Effector CD8-positive, alpha-beta T cell (primary cell): ENCODE measurements at places on chromosomes 6 and 20.

DNA sequence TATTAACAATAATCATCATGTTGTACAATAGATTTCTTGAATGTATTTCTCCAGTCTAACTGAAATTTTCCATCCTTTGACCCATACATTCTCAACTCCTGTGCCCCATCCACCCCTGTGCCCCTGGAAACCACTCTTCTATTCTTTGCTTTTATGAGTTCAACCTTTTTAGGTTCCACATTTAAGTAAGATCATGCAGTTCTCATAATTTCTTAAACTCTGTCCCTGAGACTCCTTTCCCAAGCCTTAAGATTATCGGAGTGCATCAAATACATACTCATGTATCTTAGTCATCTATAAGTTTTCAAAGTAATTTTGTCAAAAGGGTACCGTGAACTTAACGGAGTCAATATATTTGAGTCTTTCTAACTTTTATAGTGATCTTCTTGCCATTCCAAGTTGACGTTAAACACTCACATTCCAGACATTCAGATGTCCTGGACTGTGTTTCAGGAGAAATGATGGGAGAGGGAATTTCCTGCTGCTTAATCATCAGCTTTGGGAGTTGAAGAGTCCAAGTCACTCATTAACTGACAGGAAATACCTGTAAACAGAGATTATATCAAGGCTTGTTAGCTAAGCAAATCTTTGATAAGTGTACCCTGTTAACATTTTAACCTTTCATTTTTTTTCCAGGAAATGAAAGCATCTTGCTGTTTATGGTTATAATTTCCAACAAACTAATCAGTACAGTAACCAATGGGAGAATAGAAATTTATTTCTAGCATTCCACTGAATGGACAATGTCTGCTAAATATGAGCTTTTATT is 73.3 kb downstream of the ADGRG6 start:
- no peak for DNase-seq

GRCh38 chr20:46157625-46158024 is 39.5 kb downstream of the CD40 start:
- no peak for DNase-seq

DNA sequence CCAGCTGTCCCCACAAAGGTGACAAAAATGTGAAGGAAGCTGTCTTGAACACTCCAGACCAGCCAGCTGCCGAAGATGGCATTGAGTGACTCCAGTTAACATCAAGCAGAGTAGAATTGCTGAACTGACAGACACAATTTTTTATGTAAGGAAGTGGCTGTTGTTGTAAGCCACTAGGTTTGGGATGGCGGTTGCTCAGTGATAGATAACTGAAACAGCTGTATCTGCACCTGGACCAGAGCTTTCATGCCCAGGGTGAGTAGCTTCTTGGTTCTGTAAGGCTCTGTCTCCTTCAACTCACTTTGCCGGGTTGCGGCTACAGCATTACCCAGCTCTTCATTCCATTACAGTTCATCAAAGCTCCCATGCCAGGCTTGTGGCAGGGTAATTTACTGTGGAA is 49.7 kb upstream of the DDR1 start:
- DNase-seq = no peak

DNA sequence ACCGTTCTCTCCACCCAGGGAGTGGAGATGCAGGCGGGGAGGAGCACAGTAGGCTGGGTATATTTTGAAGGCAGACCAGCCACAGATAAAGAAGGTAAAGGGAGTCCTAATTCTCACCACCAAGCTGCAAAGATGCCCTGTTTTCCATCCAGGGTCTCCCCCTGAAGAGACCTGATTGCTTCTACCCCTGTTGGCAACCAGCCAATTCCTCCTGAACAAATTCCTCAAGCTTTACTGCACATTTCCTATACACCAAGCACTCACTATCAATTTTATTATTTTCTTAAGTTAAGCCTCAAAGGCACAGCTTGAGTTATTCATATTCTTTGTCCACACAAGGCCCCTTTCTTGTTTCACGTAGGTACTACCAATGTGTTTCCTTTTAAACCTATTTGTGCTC is 214.4 kb downstream of the EYA2 start:
- DNase-seq = no peak

GRCh38 chr20:47603260-47603659 is 101.6 kb downstream of the NCOA3 start:
- no peak for DNase-seq

DNA sequence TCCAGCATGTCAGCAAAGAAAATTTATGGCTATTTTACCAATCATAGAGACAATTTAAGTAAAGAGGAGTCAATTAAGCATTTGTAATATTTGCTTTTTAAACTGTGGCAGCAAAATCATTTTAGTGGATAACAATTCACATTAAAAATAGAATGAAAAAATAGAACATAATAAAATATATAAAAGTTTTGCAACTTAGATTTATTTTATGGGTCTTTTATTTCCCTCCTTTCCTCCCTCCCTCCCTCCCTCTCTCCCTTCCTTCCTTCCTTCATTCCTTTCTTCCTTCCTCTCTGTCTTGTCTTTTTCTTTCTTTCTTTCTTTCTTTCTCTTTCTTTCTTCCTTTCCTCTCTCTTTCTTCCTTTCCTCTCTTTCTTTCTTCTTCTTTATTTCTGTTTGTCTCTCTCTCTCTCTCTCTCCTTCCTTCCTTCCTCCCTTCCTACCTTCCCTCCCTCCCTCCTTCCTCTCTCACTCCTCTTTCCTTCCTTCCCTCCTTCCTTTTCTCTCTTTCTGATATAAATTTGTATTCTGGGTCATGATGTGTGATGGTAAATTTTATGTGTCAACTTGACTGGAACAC is 610.9 kb upstream of the CITED2 start:
- DNase-seq = no peak

DNA sequence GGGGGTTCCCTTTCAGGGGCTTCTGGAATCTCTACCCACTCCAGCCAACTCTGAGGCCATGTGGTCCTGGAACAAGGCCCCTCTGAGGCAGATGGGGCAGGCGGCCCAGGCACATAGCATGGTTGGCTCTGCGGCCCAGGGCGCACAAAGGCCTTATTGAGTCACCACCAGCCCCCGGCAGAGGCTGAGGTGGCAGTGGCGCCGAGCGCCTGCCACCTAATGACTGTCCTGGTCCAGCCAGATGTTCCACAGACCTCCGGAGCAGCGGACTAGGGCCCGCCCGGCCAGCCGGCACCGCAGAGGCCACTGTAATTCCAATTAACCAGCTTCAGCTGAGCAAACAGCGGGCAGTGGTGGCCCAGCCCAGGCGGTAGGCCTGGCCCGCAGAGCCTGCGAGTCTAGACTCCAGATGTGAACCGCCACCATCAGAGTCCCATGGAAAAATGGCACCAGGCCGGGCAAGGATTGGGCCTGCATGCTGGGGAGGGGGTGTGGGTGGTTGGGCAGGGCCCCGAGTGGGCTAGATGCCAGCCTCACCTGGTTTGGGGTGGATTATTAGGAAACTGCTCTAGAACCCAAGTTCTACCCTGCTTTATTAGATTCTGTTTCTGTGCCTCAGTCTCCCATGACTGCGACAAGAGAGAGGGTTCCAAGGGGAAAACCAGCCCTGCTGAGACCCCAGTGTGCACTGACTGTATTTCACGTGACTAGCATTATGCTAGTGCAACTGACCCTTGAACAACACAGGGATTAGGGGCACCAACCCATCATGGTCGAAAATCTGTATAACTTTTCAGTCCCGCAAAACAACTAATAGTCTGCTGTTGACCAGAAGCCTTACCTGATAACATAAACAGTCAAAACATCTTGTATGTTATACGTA is 34.1 kb upstream of the ID1 start:
- DNase-seq = no peak

GRCh38 chr6:142771162-142771561 is 173.8 kb downstream of the HIVEP2 start:
- no peak for DNase-seq

GRCh38 chr6:148883270-148883669 is 136.4 kb downstream of the UST start:
- DNase-seq = no peak

DNA sequence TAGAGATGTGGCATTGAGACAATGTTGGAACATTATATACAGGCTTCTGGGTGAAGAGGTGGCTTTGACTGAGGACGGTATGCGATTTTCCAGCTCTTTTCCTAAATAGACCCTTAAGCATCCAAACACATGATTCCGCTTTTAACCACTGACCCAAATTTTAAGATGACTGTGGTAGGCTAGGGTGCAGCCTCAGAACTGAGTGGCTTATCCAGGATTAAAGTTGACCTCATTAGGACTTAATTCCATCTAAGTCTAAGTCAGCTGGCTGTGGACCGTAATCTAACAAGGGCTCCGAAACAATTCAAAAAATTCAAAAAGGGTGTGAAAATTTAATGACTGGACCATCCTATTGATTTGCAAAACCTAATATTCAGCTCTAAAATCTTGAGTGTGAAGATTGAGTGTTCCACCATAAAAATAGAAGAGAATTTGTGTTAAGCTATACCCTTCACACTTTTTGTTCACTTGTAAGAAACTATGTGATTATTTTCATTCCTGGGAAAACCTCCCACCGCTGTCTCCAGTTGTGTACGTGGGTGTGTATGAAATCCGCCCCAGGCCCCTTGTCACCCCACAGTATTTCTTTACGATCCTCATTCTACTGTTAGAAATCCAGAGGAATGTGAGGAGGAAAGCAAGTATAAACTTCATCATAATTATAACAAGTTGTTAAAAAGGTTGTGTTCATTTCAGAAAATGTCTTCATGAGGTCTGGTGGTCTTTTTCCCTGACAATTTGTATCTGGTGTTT is 2.7 kb downstream of the PCMTD2 start:
- no peak for DNase-seq

DNA sequence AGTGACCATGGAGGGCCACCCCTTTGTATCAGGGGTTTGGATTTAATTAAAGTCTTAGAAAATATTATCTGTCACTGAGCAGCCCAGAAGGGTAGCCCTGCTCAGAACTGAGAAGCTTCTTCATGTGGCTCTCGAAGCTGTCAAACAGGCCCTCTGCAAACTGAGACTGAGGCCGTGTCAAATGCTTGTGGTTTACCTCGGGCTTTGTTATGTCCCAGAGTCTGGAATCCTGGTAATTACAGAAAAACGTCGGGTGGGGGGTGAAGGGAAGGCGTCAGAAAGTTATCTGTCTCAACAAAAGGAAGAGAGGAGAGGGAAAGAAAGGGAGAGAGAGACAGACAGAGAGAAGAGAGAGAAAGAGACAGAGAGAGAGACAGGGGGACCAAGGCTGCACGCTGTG is 200.8 kb downstream of the BMP7 start:
- no peak for DNase-seq

GRCh38 chr6:112241820-112242429 is 12.4 kb downstream of the LAMA4 start:
- DNase-seq = no peak

DNA sequence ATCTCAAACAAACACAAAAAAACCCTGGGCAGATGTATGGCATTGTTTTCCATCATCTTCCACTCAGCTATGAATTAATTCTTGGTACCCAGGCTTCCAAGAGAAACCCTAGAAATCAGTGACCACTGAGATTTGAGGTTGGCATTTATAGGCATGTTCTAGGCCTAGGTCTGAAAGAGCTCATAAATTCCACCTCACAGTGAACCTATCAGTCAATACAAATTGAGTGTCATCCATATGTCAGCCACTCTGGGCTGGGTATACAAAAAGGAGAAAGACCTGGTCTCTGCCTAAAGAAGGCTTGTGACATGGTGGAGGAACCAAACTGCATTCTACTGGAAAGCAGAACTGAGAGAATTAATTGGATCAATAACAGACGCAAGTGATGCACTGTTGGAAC is 30.2 kb downstream of the C20orf173 start:
- DNase-seq = no peak

- DNase-seq = no peak
These were observed 43.9 kb upstream of the SRF start for GRCh38 chr6:43127180-43127579.

DNA sequence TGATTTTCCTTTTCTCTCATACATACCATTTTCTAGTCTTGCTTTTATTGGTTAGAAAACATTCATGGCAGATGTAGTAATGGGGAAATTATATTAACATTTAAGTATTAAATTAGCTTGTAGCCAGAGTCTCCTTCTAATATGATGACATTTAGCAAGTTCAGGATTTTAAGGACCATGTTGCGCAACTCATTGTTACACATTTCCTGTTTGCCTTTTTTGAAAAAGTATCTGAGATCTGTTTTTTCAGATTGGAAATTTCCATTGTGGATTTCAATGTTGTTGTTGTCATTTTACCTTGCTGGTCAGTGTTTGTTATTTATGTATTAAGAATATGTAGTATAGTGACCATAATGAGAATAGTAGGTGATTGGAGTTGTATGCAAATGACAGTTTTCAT is 38.7 kb downstream of the CDKAL1 start:
- DNase-seq = no peak

DNA sequence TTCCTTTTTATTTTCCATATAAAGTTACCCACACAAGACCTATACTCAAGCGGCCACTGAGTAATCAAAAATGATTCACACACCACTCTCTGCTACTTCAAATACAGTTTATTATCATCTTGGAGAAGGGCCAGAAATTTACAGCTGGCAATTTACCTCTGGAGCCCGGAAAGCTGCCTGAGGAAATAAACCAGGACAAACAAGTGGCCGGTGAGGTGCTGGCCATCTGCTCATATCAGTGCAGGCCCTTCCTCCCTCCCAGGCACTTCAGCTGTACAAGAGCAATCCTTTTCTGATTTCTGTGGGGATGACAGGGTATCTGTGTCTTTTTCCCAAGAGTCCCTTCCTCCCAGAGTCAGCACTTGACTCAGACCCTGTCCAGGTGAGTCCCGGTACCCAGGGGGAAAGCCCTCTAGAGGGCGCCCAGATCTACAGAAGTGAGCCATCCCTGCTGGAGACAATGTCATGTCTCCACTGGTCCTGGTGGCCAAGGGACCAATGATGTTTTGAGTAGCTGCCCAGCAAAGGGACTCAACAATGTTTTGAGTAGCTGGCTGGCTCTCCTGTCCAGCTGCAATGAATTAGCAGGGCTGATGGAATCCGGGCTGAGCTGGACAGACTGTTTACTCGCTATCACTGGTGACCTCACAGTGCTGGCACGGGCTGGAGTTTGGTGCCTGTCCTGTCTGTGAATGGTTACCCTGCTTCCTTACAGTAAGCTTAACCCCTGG is 23.6 kb downstream of the LRP11 start:
- DNase-seq = no peak

DNA sequence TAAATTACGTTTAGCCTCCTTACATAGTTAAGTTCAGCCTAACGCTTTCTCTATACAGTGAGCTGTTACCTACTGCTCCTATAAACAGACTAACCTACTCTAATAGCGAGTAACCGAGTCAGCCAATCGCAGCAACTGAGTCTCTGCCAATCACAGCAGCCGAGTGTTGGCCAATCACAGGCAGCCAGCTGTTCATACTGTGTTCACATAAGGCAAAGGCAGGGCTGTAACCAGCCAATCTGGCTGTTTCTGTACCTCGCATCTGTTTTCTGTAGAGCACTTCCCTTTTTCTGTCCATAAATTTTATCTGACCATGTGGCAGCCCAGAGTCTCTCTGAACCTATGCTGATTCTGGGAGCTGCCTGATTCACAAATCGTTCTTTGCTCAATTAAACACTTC is 263.9 kb upstream of the JARID2 start:
- no peak for DNase-seq
